ENCODE measurements at places on chromosomes 7 and 10.
A peak's percentile ranks its signal among the peaks of the same experiment; 100 is the strongest.

GRCh38 chr10:69316313-69317059 is 38.2 kb downstream of the HK1 start:
- H3K27me3 ChIP-seq: no peaks in the 10 kb centered on the region
- peak overlapping the region; percentile 8 for H3K27ac ChIP-seq
- peaks cover 29% of the 10 kb centered on the region for H3K4me1 ChIP-seq
- H3K36me3 ChIP-seq: no peaks in the 10 kb centered on the region

DNA sequence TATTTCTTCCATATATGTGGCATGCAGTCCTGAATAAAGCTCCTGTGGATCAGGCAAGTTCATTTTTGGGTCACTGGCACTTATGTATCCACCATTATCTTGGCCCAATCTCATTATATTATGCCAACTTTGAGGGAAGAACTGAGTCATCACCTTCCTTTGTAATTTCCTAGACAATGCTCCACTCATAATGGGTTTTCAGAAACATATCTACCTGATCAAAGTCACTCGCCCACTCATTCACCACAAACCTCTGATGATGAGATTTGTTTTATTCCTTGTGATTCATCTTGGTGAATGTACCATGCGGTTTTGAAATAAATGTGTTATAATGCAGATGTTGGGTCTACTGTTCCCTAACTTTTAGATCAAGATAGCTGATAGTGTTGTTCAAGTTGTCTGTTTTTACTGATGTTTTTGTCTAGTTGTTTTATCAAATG is 525.8 kb downstream of the KIF20B start:
- no peak for ATAC-seq
- H3K27ac ChIP-seq: no peak overlapping the region
- H3K4me1 ChIP-seq: no peaks in the 10 kb centered on the region
- no peak overlapping the region for H3K4me3 ChIP-seq
- H3K27me3 ChIP-seq: peaks cover 9% of the 10 kb centered on the region

- H3K4me3 ChIP-seq: peak overlapping the region; percentile 24
- no peaks in the 10 kb centered on the region for H3K36me3 ChIP-seq
- H3K27ac ChIP-seq: peak overlapping the region; percentile 38
- H3K4me1 ChIP-seq: peaks cover 22% of the 10 kb centered on the region
- H3K27me3 ChIP-seq: peaks cover 27% of the 10 kb centered on the region
Measured at GRCh38 chr10:71475243-71475871, 78.6 kb downstream of the CDH23 start.

- ATAC-seq: no peak
- H3K4me1 ChIP-seq: peaks cover 43% of the 10 kb centered on the region
- no peaks in the 10 kb centered on the region for H3K27me3 ChIP-seq
- H3K27ac ChIP-seq: no peak overlapping the region
- H3K36me3 ChIP-seq: peaks cover 27% of the 10 kb centered on the region
Measured at GRCh38 chr7:129650056-129650758, 38.7 kb downstream of the NRF1 start.

GRCh38 chr7:39509436-39509835 is 56.8 kb upstream of the YAE1 start:
- no peak overlapping the region for H3K27ac ChIP-seq
- H3K36me3 ChIP-seq: no peaks in the 10 kb centered on the region
- peaks cover 7% of the 10 kb centered on the region for H3K4me1 ChIP-seq
- no peak overlapping the region for H3K4me3 ChIP-seq

GRCh38 chr7:116910383-116910782 is 42.9 kb upstream of the ST7 start:
- peaks cover 75% of the 10 kb centered on the region for H3K36me3 ChIP-seq
- H3K27me3 ChIP-seq: no peaks in the 10 kb centered on the region
- no peak overlapping the region for H3K4me3 ChIP-seq
- H3K4me1 ChIP-seq: no peaks in the 10 kb centered on the region
- H3K27ac ChIP-seq: no peak overlapping the region
- no peak for ATAC-seq

DNA sequence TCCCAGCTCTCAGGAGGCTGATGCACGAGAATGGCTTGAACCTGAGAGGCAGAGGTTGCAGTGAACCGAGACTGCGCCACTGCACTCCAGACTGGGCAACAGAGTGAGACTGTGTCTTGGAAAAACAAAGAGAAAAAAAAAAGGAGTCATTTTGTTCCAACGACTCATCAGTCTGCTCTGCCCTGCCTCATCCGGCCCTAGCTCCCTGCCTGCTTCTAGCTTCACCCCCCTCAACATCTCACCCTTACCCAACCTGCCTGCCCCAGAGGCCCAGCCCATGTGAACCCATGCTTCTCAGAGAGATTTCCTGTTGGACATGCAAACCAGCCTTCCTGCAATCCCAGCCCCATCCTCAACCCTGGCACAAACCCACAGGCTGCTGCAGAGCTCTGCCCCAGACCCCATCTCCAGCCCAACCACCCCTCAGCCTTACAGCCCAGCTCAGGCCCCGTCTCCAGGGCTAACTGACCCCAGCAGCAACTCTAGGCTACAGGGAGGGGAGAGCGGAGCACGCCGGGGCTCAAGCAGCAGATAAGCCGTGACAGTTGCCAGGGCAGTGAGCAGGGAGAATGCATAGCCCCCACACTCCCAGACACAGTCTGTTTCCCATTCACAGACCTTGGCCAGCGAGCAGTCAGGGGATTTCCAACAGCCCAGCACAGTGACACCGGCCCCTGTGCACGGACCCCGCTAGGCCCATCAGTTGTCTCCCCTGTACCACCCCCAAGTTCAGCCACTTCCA is 86.0 kb upstream of the KCTD7 start:
- H3K36me3 ChIP-seq: peaks cover 39% of the 10 kb centered on the region
- no peak overlapping the region for H3K4me3 ChIP-seq
- peaks cover 6% of the 10 kb centered on the region for H3K4me1 ChIP-seq

- H3K4me3 ChIP-seq: no peak overlapping the region
- H3K27me3 ChIP-seq: peaks cover 58% of the 10 kb centered on the region
- no peaks in the 10 kb centered on the region for H3K36me3 ChIP-seq
- no peak for ATAC-seq
- no peak overlapping the region for H3K27ac ChIP-seq
- no peaks in the 10 kb centered on the region for H3K4me1 ChIP-seq
Measured at GRCh38 chr7:142943706-142944268, 4.5 kb downstream of the LLCFC1 start.

- H3K4me3 ChIP-seq: no peak overlapping the region
- no peak for ATAC-seq
- peaks cover 39% of the 10 kb centered on the region for H3K4me1 ChIP-seq
Measured at GRCh38 chr10:110093722-110094121, 85.9 kb downstream of the ADD3 start.

DNA sequence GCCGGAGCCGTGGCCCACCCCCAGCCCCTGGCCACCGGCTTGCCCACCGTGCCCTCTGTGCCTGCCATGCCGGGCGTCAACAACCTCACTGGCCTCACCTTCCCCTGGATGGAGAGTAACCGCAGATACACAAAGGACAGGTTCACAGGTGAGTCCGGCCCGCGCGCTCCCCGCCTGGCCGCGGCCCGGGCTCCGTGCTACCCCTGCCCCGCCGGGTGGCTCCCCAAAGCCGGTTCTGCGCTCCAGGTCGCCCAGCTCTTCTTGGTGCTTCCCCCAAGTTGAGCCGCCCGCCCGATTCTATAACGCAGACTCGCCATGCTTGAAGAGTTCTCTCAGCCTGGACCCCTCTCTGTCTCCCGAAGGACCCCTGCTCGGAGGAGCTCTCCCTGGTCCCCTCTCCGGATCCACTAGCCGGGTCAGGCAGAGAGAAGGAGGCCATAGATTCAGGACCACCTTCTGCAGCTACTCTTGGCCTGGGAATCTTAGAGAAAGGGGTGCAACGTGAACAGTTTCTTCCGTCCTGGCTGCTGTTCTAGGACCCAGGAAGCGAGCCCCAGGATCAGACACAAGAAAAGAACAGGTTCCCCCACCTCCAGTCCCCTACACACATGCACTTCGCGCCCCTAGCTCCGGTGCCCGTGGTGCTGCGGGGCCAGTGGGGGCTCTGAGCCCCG is 999 bp downstream of the TLX1 start:
- H3K27me3 ChIP-seq: peaks cover 93% of the 10 kb centered on the region
- peak overlapping the region; percentile 11 for H3K4me3 ChIP-seq
- H3K4me1 ChIP-seq: peaks cover 50% of the 10 kb centered on the region
- H3K36me3 ChIP-seq: no peaks in the 10 kb centered on the region
- ATAC-seq: no peak
- H3K27ac ChIP-seq: no peak overlapping the region

DNA sequence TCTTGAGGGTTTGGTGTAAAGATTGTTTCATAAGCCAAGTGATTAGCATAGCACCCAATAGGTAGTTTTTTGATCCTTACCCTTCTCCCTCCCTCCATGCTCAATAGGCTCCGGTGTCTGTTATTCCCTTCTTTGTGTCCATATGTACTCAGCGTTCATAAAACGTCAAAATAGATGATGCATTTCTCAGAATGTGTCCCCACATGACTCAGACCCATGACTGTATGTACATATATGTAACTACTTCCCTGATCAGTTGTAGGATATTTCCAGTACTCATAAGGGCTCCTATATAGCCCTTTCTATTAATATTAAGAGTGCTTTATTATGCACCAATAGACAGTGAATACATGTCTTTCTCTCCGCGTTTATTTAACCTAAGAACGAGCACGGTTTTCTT is 466.9 kb downstream of the KIF20B start:
- peaks cover 16% of the 10 kb centered on the region for H3K27me3 ChIP-seq
- H3K4me1 ChIP-seq: no peaks in the 10 kb centered on the region
- no peak for ATAC-seq
- peaks cover 5% of the 10 kb centered on the region for H3K36me3 ChIP-seq

GRCh38 chr10:74282151-74282847 is 131.3 kb downstream of the ADK start:
- no peak overlapping the region for H3K27ac ChIP-seq
- H3K4me3 ChIP-seq: no peak overlapping the region
- peaks cover 19% of the 10 kb centered on the region for H3K4me1 ChIP-seq

Measured in stimulated activated memory B cell treated with anti-CD40 and anti-IgM and Interleukin-4, amounts not matched to agents 10 μg/mL and 1 μg/mL and 100 μg/mL, for 72 hours (primary cell).